ENCODE measurements at places on chromosomes 4 and X.

DNA sequence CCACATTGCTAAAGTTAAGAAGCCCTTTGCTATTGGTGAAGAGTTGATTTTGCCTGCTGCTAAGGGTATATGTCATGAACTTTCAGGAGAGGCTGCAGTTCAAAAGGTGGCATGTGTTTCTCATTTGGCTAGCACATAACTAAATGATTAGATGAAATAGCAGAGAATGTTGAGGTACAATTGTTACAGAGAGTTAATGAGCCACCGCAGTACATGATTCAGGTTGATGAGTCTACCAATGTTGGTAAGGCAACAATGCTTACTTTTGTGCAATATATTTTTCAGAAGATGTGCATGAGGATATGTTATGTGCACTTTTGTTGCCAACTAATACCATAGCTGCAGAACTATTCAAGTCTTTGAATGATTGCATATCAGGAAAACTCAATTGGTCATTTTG lies 21.1 kb upstream of the CXCL2 start:
- no peak for DNase-seq

DNA sequence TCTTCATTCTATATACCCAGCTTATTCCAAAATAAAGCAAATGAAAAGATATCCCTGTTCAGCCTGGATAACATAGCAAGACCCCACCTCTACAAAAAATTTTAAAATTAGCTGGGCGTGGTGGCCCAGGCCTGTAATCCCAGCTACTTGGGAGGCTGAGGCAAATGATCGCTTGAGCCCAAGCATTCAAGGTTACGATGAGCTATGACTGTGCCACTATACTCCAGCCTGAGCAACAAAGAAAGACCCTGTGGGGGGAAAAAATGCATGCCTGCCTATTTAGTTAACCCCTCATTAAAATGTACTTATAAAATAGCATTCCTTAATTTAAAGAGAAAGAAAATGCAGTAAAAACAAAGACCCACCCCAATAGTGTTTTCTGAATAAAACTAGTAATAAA lies 9.3 kb downstream of the PRSS12 start:
- no peak for DNase-seq

DNA sequence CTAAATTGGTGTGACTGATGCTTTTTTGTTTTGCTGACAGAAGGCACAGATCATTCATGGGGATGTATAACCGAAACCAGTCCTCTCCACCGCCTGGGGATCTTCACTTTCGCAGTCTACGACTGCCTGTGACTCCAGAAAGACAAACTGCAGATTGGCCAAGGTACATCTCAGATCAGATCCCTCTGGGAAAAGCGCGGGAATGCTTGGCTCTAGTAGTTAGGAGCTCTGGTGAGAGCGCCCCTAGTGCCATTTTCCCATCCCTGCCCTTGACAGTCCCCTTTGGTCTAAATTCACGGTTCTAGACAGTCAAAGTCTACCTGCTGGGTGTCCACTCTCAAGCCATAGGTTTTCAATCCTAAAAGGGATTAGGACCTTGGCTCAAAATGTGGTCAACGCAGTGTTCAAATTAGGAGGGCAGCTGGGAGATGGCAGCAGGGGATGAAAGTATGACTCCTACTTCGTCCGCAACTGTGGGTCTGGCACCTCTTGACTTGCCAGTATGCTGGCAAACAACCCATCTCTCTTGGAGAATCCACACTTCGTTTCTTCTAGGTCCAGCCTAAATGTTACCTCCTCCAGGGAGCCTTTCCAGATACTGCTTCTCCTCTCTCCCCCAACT lies 6.9 kb upstream of the HAND2 start:
- no peak for DNase-seq

DNA sequence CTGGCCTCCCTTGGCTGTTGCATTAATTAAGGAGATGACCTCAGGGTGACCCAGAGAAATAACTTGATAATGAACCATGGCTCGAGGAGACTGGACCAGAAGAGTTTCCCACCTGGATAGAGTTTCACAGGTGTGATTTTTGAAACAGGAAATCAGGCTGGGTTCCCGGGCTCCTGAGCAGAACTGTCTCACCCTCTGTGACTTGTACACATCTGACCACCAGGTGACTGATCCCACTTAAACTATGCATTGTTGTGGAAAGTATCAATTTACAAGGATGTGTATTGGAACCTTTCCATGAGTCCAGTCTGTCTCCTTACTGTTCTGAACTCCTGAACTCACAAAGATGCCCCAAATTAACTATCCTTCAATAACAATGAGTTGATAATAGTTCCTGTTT lies 220.3 kb downstream of the PTTG2 start:
- DNase-seq = no peak

DNA sequence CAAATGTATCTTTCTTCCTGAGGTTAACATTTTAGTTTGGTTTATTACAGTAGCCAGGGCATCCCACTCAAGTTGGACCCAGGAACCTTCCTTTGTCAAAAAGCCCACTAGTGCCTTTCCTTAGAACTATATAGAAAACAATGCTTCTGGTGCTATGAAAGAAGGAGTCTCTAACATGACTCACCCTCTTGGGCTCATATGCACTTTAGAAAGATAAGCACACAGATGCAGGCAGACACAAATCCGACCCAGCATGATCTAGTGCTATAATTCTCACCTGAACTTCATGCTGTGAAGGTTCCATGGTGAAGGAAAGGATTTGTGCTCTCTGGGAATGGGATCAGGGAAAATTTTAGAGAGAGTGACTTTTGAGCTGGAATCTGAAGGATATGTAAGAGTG lies 289.4 kb downstream of the ANKRD50 start:
- DNase-seq = no peak

DNA sequence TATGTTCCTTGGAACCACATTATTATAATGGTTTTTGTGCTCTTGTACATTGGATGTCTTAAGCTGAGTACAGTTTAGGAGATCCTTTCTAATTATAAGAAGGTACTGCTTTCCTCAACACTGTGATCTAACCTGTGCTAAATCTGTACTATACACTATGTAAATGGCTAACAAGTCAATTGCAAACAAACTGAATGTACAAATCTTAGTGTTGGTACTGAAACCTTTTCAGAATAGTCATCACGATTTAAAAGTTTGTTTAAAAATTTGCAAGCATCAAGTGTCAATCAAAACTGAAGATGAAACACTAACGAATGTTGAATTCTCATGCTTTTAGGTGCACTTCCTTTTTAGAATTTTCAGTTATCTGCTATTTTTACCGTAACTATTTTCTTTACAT lies 2090.4 kb upstream of the TENM3 start:
- no peak for DNase-seq

- no peak for DNase-seq
Observed at GRCh38 chr4:169283114-169283509, 12.4 kb upstream of the SH3RF1 start.

- DNase-seq = no peak
Observed at GRCh38 chr4:101128473-101128872, 218.9 kb downstream of the PPP3CA start.

DNA sequence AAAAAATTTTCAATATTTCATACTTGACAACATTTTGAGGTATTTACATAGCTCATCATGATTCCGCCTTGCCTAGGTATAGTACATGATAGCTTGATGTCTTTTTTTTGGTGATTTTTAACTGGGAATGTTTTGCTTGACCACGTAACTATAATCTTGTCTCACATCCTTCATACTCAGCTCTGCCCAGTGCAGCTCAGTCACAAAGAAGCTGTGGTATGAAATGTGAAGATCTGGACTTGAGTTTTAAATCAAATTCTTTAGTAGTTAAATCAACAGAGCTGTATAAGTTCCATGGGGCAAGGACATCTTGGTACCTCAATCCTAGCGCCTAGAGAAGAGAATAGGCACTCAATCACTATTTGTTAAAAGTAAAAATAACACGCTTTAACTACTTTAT lies 276.3 kb upstream of the DKK2 start:
- no peak for DNase-seq

DNA sequence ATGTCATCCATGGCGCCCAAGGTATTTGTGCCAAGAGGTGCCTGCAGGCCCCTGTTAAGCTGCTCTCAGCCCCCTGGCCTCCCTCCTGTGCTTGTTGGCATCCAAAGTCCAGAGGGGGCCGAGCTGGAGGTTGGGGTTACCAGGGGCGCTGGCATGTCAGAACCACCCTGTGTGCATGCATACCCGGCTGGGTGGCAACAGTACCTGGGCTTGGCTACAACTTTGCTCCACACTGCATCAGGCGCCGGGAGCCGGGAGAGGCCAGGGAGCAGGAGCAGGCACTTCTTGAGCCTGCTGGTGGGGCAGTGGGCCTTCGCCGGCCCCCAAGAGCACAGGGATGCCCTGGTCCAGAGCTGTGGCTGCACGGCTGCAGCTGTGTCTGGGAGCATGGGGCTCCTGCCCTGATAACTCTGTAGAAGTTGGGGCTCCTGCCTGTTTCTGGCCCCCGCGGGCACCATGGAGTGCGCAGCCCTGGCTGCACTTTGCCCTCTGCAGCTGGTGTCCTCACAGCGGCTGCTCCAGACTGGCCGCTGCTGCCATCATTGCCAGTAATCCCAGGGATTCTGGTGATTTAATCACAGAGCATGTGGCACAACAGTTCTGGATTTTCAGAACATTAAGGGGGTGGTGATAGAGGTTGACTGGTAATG lies 130.3 kb downstream of the ARHGAP10 start:
- DNase-seq = no peak

- DNase-seq = no peak
Observed at GRCh38 chrX:25175743-25176142, 160.0 kb upstream of the ARX start.

- no peak for DNase-seq
Observed at GRCh38 chr4:158259955-158260575, 49.8 kb downstream of the TMEM144 start.
